ENCODE measurements at places on chromosomes 6 and 20. TPM values are rescaled to one million over a fixed set of nuclear protein-coding genes. Genes with fewer than 3 reads are reported as not detected.

DNA sequence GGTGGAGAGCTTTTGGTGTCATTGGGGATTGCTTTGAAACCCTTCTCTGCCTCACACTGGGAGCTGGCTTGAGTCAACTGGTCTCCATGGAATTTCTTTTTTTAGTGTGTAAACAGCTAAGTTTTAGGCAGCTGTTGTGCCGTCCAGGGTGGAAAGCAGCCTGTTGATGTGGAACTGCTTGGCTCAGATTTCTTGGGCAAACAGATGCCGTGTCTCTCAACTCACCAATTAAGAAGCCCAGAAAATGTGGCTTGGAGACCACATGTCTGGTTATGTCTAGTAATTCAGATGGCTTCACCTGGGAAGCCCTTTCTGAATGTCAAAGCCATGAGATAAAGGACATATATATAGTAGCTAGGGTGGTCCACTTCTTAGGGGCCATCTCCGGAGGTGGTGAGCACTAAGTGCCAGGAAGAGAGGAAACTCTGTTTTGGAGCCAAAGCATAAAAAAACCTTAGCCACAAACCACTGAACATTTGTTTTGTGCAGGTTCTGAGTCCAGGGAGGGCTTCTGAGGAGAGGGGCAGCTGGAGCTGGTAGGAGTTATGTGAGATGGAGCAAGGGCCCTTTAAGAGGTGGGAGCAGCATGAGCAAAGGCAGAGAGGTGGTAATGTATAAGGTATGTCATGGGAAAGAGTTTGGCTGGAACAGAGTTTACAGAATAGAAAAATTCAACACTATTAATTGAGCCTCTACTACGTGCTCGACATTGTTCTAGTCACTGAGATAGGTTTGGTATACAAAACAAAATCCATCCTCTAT is 31.2 kb downstream of the SRSF3 start:
- peak overlapping the region; percentile 9 for H3K27ac ChIP-seq
- no peaks in the 10 kb centered on the region for H3K36me3 ChIP-seq
- H3K27me3 ChIP-seq: no peaks in the 10 kb centered on the region
- peaks cover 59% of the 10 kb centered on the region for H3K4me1 ChIP-seq
- DNase-seq: no peak
- no peak overlapping the region for H3K4me3 ChIP-seq

GRCh38 chr20:49562311-49563014 is 5.5 kb downstream of the PTGIS start:
- peak overlapping the region; percentile 63 for H3K27ac ChIP-seq
- peak; percentile 54 for DNase-seq
- no peaks in the 10 kb centered on the region for H3K27me3 ChIP-seq
- H3K4me3 ChIP-seq: no peak overlapping the region

DNA sequence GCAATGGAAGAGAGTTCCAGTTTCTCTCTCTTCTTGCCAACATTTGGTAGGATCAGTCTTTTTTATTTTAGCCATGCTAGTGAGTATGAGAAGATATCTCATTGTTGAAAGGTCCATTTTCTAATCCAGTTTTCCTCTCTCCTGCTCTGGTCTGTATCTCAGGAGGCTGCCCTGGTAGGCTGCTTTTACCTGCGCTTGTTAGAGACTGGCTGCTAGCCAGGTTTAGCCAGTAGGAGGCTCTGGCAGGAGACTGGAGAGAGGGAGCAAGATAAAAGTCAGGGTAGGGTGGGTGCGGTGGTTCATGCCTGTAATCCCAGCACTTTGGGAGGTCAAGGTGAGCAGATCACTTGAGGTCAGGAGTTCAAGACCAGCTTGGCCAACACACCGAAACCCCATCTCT is 68.6 kb upstream of the FOXP4 start:
- no peak overlapping the region for H3K4me3 ChIP-seq
- H3K36me3 ChIP-seq: no peaks in the 10 kb centered on the region
- peaks cover 4% of the 10 kb centered on the region for H3K4me1 ChIP-seq
- no peak overlapping the region for H3K27ac ChIP-seq
- no peaks in the 10 kb centered on the region for H3K27me3 ChIP-seq

GRCh38 chr6:224350-224749 is 67.9 kb upstream of the DUSP22 start:
- DNase-seq: no peak
- no peak overlapping the region for H3K27ac ChIP-seq
- peaks cover 9% of the 10 kb centered on the region for H3K4me1 ChIP-seq
- no peak overlapping the region for H3K4me3 ChIP-seq
- H3K27me3 ChIP-seq: peaks cover 4% of the 10 kb centered on the region

- H3K27ac ChIP-seq: no peak overlapping the region
- no peak for DNase-seq
- no peaks in the 10 kb centered on the region for H3K4me1 ChIP-seq
- H3K27me3 ChIP-seq: no peaks in the 10 kb centered on the region
- no peaks in the 10 kb centered on the region for H3K36me3 ChIP-seq
These were observed 144.8 kb downstream of the ZNF217 start for GRCh38 chr20:53448875-53449274.

DNA sequence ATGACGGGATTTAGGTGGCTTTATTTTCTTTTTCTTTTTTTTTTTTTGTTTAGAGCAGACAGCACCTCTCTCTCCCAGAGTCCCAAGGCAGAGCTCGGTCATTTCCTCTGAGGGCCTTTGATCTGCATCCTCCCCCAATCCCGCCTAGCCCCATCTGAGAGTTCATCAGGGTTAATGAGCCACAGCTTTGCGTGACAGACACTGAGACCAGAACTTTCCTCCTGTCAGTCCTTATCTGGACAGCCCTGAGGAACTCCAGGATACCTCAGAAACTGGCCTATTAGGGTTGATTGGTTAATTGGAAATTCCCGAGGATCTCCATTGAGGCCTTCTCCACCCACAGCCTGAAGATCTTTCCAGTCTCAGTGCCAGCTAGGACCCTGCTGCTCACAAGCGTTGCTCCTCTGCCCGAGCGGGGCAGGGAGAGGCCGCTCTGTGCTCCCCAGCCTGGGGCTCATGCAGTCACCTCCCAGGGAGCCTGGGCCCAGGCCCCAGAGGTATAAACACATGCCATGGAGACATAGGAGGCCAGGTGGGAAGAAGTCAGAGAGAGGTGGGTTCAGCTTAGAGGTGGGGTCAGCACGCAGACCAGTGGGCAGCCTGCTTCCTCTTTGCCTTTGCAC is 1.4 kb upstream of the LRRN4 start:
- no peak for DNase-seq
- peaks cover 63% of the 10 kb centered on the region for H3K27me3 ChIP-seq
- H3K27ac ChIP-seq: no peak overlapping the region
- no peak overlapping the region for H3K4me3 ChIP-seq
- H3K4me1 ChIP-seq: peaks cover 17% of the 10 kb centered on the region

The HEY2 gene
- 1.0 TPM for total RNA-seq

The KHDRBS2 gene
- total RNA-seq: 0.87 TPM

DNA sequence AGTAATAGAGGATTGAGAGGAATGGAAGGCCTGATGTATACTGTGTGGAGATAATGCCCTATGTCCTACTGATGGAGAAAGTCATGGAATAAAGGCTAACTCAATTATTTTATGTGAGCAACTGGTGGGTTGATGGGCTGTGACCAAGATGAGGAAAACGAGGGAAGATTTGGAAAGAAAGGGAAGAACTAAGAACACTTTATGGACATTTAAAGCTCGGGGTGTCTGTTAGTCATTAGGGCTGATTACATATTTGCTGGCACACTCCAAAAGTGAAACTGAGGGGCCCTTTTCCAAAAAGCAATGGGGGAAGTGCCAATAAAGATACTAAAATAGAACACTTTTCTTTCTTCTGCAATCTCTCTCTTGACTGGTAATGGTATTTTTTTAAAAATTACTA is 439.5 kb downstream of the PLCB1 start:
- no peak for DNase-seq
- H3K4me1 ChIP-seq: no peaks in the 10 kb centered on the region
- no peaks in the 10 kb centered on the region for H3K36me3 ChIP-seq
- H3K27ac ChIP-seq: no peak overlapping the region
- no peaks in the 10 kb centered on the region for H3K27me3 ChIP-seq

The DACT2 gene
- total RNA-seq: not detected

GRCh38 chr6:6221787-6222535 is 98.5 kb downstream of the F13A1 start:
- no peak overlapping the region for H3K27ac ChIP-seq
- no peak overlapping the region for H3K4me3 ChIP-seq
- no peaks in the 10 kb centered on the region for H3K36me3 ChIP-seq
- H3K4me1 ChIP-seq: no peaks in the 10 kb centered on the region
- peak; percentile 22 for DNase-seq

The SCRT2 gene
- not detected for total RNA-seq

The SRMS gene
- total RNA-seq: 0.87 TPM

DNA sequence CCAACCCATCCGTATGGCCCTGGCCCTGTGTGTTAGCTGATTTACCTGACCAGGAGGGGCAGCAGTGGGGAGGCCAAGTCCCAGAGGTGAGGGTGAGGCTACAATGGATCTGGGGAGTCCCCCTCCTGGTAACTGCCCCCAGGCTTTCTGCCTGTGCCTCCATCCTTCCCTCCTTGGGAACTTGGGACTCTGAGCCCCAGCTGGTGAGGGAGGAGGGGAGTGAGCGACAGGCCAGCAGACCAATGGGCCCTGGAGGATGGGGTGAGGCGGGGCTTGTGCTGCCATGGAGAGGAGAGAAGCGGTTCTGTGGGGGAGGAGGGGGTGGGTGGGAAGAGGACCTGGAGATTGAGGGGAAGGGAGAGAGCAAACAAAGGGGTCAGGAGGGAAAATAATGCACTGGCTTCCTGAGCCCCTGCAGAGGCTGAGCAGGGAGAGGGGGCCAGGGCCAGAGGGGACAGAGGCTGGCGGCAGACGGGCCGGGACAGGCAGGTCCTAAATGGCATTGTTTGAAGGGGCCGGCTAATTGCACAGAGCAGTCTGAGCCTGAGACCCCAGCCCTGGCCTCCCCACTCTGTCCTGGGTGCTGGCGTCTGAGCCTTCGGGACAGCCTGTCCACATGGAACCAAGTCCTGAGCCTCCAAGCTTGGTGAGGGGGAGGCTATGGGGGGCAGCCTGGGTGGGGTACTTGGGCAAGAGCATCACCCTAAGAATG is 17.5 kb downstream of the DNMT3B start:
- no peak for DNase-seq
- no peak overlapping the region for H3K4me3 ChIP-seq
- no peaks in the 10 kb centered on the region for H3K36me3 ChIP-seq
- H3K27ac ChIP-seq: no peak overlapping the region
- peaks cover 16% of the 10 kb centered on the region for H3K4me1 ChIP-seq
- H3K27me3 ChIP-seq: no peaks in the 10 kb centered on the region

DNA sequence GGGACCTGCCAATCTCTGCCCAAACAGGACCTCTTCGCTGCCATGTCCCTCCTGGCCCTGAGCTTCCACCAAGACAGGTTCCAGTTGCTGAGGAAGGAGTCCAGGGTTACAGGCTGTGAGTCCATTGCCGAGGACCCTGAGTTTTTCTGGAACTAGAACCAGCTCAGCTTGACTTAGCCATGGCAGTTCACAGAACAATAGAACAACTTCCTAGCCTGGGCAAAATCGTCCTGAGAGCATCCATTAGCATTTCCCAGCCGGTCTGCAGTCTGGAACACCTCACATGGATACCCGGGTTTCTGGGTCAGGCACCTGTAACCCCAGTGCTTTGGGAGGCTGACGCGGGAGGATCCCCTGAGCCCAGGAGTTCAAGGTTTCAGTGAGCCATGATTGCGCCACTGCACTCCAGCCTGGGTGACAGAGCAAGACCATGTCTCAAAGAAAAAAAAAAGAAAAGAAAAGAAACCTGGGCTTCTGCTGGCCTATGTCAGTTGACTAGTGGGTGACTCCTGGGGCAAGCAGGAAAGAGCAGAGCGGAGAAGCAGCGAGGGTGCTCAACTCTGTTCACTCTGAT is 90.3 kb downstream of the TCP11 start:
- peaks cover 36% of the 10 kb centered on the region for H3K36me3 ChIP-seq
- no peak for DNase-seq
- H3K4me3 ChIP-seq: no peak overlapping the region
- peaks cover 82% of the 10 kb centered on the region for H3K4me1 ChIP-seq
- no peaks in the 10 kb centered on the region for H3K27me3 ChIP-seq
- H3K27ac ChIP-seq: peak overlapping the region; percentile 66

DNA sequence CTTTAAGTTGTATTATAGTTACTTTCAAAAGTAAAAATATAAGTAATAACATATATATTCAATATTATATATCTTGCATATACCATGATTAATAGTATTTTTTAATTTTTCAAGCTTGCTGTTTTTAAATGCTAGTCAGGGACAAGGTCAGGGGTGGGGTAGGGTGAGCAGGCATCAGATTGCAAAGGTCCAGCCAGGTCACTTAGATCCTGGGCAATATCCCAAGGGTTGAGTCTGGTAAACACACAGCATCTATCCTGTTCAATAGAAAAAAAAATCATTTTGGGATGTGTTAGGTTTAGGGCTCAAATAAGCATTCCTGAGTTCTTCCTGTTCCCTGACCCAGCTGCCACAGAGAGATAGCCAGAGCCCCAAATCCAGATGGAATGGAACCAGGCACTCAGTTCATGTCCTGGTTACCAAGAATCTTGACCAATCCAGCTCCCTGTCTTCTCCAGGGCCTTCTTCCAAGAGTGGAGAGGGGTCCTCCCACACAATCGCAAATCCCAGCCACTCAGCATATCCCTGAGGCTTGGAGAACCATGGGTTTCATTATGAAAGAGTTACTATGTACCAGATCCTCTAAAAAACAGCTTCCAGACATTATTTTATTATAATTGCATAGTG is 134.9 kb upstream of the TOP1 start:
- no peak overlapping the region for H3K4me3 ChIP-seq
- no peak overlapping the region for H3K27ac ChIP-seq
- no peaks in the 10 kb centered on the region for H3K27me3 ChIP-seq

GRCh38 chr20:45098103-45098773 is 2.7 kb downstream of the KCNS1 start:
- DNase-seq: peak; percentile 33
- H3K4me3 ChIP-seq: peak overlapping the region; percentile 5
- peaks cover 25% of the 10 kb centered on the region for H3K27me3 ChIP-seq
- peaks cover 20% of the 10 kb centered on the region for H3K4me1 ChIP-seq
- H3K36me3 ChIP-seq: no peaks in the 10 kb centered on the region

DNA sequence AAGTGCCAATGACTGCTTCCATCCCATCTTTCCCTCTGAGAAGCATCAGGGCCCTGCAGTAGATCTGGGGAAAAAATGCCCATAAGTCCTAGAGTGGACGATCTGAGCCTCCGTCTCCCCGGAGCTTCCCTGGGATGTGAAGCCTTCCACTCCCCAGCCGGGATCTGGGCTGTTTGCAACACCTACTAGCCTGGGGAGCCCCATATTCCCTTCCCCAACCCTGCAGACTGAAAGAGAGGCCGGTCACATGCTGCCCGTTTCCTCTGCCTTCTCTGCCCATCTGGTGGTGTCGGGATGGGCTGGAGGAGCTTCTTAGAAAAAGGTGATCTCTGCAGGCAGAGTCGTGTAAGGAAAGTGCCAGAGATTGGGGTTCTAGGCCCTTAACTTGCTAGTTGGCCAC is 1.1 kb downstream of the SNPH start:
- peaks cover 7% of the 10 kb centered on the region for H3K36me3 ChIP-seq
- peak overlapping the region; percentile 84 for H3K27ac ChIP-seq
- H3K4me1 ChIP-seq: peaks cover 31% of the 10 kb centered on the region
- H3K4me3 ChIP-seq: peak overlapping the region; percentile 99
- no peak for DNase-seq

The HSD17B8 gene
- total RNA-seq: 19.6 TPM

GRCh38 chr6:168602576-168602975 is 161.6 kb downstream of the SMOC2 start:
- no peak overlapping the region for H3K4me3 ChIP-seq
- no peaks in the 10 kb centered on the region for H3K4me1 ChIP-seq
- H3K36me3 ChIP-seq: no peaks in the 10 kb centered on the region
- no peaks in the 10 kb centered on the region for H3K27me3 ChIP-seq
- no peak for DNase-seq
- peak overlapping the region; percentile 58 for H3K27ac ChIP-seq

The LPA gene
- not detected for total RNA-seq

The TINAG gene
- total RNA-seq: not detected

Data from stomach (tissue), 19 donors.